ENCODE measurements at places on chromosomes 16 and 17.

- no peak for DNase-seq
Observed at GRCh38 chr17:27265333-27265732, 28.6 kb upstream of the WSB1 start.

GRCh38 chr17:52106638-52107261, 51.8 kb downstream of the CA10 start:
- DNase-seq = peak; percentile 46

DNA sequence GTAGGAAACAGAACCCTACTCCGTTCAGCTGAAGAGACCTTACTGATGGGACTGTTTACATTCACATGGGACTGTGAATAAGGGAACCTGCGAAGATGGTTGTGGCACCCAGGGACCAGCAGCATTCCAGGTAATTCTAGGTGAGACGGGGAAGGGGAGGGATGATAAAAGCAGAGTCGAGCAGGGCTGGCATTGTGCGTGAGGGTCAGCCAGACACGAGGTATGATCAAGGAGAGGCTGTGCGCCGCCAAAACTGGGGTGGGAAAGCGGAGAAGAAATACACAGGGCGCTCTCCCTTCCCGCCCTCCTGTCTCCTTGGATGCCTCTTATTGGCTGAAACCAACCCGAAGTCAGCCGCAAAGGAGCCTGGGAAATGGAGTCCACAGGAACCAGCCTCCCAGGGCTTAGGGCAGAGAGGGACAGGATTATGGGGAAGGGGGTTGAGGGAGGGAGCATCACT, 38.4 kb upstream of the CSNK2A2 start:
- peak; percentile 33 for DNase-seq

DNA sequence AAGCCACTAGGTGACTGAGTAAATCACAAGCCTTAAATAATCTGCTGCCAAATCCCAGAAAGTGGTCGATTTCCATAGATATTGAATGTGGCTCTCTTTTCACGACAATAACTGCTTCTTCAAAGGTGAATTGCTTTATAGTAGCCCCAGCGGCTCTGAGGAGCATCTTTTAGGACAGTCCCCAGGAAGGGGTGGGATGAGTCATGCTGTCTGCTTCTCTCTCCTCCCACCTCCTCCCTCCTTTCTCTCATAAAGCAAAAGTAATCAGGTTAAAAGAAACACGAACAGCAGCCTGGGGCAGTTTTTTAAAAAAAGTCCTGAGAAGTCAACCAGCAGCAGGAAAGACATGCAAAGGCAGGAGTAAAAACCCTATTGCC, 1.8 kb downstream of the KIAA0513 start:
- DNase-seq = peak; percentile 68

GRCh38 chr16:1538804-1539520, 5.5 kb downstream of the TMEM204 start:
- no peak for DNase-seq

DNA sequence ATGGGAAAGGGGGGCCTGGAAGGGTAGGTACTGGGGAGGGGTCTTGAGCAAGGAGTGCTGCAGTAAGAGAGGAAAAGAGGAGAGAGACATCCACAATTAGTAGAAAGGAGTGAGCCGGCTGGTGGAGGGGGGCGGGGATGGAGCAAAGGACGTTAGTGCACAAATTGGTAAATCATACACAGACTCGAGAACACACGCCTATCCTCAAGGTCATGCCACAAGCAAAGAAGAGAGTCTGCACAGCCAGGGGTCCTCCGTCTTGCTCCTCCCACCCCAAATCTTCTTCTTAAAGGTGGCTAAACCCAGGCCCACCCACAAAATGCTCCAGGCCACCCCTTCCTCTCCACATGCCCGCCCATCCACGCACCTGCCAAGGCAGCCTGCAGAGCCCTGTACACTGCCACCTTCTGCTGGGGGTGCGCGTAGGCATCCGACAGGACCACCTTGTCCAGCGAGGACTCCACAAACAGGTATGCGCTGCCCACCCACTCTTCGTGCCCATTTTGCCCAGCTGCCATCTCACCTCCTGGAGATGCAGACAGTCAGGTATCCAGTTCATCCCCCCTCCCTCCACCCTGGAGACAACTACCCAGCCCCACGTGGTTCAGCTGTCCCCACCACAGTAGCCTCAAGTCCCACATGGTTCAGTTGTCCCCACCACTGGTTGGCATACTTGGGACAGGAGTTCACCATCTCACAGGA, 3.4 kb downstream of the TRADD start:
- no peak for DNase-seq

GRCh38 chr17:40836020-40836419, 13.6 kb upstream of the KRT10 start:
- no peak for DNase-seq

DNA sequence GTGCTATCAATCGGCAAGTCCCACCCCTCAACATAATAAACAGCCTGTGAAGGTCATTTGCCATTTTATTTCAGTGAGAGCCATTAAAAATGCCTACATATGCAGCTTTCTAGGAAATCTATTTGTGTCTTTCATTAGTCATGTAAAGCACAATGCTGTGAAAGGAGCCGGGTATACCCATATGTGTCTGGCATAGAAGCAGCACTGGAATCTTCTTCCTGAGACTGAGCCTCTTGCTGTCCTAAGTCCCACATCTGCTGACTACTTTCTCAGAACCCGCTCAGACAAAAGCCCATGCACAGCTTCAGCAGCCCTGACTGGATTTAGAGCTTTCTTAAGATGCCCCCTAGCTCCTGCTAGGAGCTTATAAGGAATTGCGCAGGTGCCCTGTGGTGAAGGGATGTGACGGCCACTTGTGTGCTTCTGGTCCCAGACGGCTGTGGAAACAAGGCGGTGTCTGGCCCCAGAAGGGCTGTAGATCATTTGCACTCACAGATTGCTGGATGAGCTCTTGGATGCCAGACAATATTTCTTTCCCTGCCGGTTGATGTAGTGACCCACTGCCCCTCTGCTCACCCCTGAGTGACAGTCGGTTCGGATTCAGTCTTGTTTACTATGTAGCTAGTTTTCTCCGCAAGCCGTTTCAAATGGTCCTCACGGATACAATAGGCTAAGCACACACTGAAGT, 172.2 kb downstream of the ANKFN1 start:
- no peak for DNase-seq
